ENCODE measurements at places on chromosomes 7 and 10.

- no peak for DNase-seq
Observed at GRCh38 chr10:32349199-32349585, 2.2 kb upstream of the EPC1 start.

- no peak for DNase-seq
Observed at GRCh38 chr7:88431882-88432281, 125.2 kb upstream of the STEAP4 start.

- no peak for DNase-seq
Observed at GRCh38 chr7:17617380-17617779, 318.9 kb downstream of the AHR start.

- DNase-seq = no peak
Observed at GRCh38 chr10:103784723-103785418, 70.5 kb downstream of the SH3PXD2A start.

DNA sequence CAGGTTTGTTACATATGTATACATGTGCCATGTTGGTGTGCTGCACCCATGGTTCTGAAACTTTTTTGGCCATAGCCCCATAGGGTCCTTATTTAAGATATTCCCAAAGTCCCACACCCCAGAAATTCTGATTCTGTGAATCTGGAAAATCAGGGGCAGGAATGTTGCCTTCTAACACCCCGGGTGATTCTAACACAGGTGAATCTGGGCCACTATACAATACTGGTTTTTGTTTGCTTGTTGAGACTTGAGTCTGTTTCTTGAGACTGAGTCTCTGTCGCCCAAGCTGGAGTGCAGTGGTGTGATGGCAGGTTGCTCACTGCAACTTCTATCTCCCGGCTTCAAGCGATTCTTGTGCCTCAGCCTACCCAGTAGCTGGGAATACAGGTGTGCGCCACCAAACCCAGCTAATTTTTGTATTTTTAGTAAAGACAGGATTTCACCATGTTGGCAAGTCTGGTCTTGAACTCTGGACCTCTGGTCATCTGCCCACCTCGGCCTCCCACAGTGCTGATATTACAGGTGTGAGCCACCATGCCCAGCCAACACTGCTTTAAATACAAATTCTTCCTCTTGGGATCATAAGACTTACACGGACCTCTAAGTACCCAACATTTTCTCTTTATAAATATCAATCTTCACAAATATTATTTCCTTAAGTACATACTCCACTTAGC lies 16.9 kb upstream of the PHYH start:
- no peak for DNase-seq

DNA sequence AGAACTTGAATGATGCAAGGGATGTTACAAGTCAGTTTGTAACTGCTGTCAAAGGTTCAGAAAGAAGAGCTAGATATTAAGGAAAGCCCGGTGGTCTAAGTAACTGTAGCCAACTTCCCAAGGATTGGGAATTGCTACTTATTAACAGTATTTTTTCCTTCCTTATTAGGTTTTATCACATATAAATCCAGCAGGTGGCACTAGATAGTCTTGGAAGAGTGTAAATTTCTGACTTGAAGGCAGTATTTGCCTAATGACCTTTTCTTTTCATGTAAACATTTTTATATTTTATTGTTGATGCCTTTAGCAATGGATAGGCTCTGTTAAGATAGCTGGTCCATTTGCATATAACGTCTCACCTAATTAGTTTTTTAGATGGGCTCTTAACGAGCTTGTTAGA lies 51.2 kb downstream of the ANLN start:
- DNase-seq = peak; percentile 15

GRCh38 chr7:105904064-105904463 lies 27.7 kb upstream of the ATXN7L1 start:
- no peak for DNase-seq

- peak; percentile 17 for DNase-seq
Observed at GRCh38 chr10:95693071-95693667, 558 bp downstream of the TCTN3 start.

GRCh38 chr10:118216020-118216419 lies 126.1 kb downstream of the FAM204A start:
- no peak for DNase-seq

GRCh38 chr7:158740013-158740656 lies 35.5 kb upstream of the NCAPG2 start:
- DNase-seq = no peak

GRCh38 chr7:106588422-106589197 lies 72.3 kb downstream of the CCDC71L start:
- DNase-seq = no peak

- DNase-seq = no peak
Observed at GRCh38 chr7:41037691-41038090, 665.2 kb downstream of the INHBA start.

DNA sequence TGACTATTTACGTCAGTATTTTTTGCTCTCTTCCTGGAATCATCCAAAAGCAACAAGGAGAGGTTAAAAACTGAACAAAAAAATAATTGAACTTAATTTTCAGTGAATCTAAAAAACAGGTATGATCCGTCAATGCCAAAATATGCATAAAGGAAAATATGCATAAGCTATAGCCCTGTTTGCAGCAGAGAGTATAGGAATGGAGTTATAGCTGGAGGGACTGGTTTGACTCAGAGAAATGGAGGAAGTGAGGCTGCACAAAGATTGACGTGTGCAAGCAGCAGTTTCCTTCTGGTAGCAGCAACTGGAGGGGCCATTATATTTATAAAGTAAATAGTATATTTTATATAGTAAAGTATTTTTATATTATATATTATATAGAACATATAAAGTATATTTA lies 37.1 kb downstream of the GNG11 start:
- no peak for DNase-seq

DNA sequence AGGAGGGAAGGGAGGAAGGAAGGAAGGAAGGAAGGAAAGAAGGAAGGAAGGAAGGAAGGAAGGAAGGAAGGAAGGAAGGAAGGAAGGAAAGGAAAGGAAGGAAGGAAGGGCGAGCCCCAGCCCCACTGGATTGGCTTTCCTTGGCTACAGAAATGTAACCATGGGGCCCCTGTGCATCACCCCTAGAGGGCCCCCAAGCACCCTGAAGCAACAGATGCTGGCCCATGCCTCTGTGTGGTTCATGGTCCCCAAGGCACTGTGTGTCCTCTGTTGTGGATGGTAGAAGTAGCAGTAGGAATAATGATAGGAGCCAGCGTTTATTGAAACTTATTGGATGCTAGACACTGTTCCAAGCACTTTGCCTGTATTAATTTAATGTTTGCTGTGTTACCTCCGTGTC lies 116.6 kb upstream of the MACROH2A2 start:
- peak; percentile 18 for DNase-seq

GRCh38 chr10:30188556-30189237 lies 129.3 kb upstream of the JCAD start:
- no peak for DNase-seq

GRCh38 chr7:101817471-101818286 lies at the start of gene CUX1:
TSS of gene CUX1 (plus strand) at chr7:101817626. CDS start at chr7:101817640, 14 bp downstream.
- no peak for DNase-seq

DNA sequence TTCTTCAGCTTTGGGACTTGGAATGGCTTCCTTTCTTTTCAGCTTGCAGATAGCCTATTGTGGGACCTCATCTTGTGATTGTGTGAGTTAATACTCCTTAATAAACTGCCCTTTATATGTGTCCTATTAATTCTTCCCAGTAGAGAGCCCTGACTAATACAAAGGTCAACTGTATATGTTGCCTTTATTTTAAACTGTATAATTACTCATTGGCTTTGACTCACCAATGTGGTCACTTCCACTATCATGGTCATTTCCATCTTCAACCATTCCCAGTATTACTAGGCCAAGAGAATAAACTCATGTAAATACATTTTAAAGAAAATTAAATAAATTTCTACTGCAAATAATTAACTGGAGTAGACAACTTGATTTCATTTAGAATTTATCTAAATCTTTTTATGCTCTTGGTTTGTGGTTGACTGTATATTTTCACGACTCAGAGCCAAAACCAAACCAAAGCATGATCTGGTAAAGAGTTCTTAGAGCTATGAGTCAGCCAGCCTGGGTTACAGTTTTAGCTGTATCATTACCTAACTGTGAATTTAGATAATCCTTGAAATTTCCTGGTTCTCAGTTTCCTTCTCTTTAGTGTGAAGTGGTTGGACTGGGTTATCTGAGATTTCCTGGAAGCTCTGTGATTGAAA lies 188.4 kb downstream of the PPP1R3A start:
- no peak for DNase-seq

- DNase-seq = no peak
Observed at GRCh38 chr10:27241010-27241651, 534 bp upstream of the ACBD5 start.

DNA sequence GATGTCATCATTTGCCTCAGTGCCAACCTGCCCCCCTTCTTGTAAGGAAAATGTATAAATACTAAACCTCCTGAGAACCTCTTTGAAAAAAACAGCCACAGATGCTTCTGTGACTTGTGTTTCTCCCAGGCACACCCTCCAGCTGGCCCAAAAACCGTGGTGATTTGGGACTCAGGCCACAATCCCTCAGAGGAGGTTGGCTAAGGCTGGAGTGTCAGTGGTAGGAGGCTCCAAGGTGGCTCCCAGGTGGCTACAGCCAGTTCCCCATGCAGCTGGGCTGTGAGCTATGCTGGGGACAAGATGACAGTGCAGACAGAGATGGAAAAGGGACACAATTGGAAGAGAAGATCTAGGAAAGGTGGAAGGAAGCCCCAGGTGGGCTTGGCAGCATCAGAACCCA lies 104.7 kb downstream of the CPXM2 start:
- DNase-seq = no peak

- DNase-seq = no peak
Observed at GRCh38 chr7:140010194-140010895, 52.4 kb downstream of the PARP12 start.

- no peak for DNase-seq
Observed at GRCh38 chr10:23155169-23155568, 36.9 kb upstream of the PTF1A start.

- DNase-seq = peak; percentile 21
Observed at GRCh38 chr10:19816411-19817230, at the start of gene PLXDC2. TSS of gene PLXDC2 (plus strand) at chr10:19816432.

DNA sequence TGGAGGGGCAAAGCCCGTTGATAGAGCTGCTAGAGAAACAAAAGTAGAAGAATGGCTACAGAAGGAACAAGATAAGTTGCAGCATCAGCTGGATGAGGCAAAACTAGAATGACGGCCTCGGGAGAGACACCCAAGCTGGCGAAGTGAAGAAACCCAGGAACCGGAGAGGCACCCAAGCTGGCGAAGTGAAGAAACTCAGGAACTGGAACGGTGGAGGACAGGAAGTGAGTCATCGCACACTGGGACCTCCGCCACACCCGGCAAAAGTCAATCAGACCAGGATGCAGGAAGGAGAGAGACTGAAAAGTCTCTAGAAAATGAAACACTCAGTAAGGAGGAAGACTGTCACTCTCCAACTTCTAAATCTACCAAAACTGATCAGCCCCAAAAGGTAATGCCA lies 133.0 kb upstream of the NEBL start:
- DNase-seq = no peak

DNA sequence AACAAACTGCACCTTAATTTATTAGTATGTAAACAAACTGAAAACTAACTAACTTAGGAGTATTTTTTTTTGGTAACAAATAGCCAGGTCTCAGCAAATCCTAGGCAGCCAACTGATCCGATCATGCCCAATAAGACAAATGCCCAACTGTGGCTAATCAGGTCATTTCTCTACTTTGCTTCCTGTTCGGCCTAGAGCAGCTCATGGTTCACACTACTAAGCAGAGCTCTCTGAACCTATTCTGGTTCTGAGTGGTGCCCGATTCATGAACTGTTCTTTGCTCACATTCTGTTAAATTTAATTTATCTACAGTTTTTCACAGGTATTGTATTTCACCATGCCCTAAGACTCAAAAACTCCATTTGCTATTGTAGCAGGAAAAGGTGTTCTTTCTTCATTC lies 55.1 kb downstream of the CCDC3 start:
- DNase-seq = no peak

DNA sequence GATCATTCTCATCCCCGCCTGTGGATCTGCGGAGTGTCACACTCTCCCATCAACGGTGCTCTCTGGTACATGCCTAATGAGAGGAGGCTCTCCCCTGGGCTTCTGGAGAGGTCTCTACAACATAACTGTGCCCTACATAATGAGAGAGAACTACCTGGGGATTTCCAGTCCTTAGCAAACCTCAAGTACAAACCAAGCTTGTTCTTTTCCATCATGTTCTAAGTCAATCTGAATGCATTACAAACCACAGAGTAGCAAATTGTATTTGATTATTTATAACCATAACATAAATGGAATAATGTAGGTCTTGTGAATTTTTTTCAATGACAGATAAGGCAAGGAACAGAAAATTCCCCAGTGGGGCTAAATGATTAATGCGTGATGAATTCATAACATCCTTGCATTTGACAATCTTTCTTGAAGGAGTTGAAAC lies 412.4 kb upstream of the NRP1 start:
- DNase-seq = no peak

- DNase-seq = no peak
Observed at GRCh38 chr10:113856563-113856962, 2.1 kb downstream of the NHLRC2 start.

DNA sequence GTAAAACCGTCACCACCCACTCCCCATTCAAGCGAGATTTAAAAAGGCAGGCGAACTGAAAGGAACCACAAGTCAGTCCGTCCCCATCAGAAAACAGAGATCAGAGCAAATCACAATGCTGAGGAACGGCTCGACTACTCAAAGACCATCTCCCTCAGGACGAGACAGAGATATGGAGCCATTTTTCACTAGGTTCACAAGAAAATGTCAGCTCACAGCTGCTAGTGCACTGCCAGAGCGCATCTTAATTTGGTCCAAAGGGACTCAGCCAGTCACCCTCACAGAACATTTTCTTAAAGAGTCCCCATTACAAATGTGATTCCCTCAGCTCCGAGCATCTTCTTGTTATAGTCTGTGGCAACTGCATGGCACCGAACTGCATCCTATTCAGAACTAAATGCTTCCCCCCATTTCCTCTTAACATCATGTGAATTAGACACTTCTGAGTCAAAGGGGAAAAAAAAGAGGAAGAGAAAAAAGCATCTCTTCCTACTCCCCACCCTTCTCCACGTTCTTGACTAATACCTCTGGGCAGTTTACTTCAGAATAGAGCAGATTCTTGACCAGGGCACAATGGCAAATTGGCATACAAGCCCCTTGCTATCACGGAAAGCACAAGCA lies 683.9 kb downstream of the MAGI2 start:
- DNase-seq = no peak

- DNase-seq = no peak
Observed at GRCh38 chr10:103474077-103474476, 5.0 kb downstream of the CALHM3 start.

- no peak for DNase-seq
Observed at GRCh38 chr7:33814400-33814799, 90.9 kb upstream of the BMPER start.

GRCh38 chr10:13724484-13724883 lies 137.7 kb downstream of the PRPF18 start:
- DNase-seq = no peak

DNA sequence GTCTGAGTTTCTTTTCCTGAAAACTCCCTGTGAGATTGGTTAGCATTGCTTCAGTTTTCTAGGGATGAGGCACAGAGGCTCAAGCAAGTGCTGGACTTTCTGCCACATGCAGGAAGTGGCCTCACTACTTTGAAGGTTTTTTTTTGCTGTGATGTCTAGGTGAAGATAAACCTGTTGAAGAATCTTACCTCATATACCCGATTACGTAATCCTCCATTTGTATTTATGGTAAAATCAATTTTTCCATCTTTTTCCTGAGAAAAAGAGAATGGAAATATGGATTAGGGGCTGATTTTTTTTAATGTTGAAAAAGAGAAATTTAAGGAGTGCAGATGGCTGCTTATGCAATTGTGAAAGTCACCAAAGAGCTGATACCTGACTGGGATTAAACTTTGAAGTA lies 23.4 kb downstream of the CBLL1 start:
- no peak for DNase-seq

- DNase-seq = no peak
Observed at GRCh38 chr7:22551768-22552513, 52.0 kb upstream of the STEAP1B start.

Data from HEK293T (cell line).